ENCODE measurements at places on chromosomes 12 and 14.
A peak's percentile ranks its signal among the peaks of the same experiment; 100 is the strongest.

DNA sequence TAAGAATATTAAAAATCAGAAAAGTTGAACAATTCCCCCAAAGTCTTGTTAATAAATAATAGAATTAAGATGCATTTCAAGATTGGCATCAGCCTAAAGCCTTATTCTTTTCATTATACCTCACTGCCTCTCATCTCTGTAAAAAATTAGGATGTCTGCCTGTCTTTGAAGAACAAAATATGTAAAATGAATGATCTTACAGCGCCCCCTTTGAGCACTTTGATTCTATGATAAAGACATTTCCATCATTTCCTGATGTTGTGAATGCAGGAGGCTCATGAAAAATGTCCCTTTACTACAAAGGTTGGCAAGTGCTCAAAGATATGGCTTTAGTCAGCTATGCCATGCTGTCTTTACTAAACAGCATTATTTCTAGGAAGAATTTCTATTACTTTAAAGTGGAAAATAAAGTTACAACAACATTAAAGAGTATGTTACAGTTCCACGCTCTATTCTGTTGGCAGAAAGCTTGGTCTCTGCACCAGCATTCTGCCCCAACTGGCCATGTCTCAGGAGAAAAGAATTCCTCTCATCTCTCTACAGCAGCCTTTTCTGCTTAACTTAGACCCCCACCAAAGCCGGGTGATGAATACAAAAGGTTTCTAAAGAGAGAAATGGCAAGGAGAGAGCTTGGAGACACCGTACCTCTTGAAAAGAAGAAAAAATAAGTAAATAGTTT is 95.1 kb downstream of the LLPH start:
- DNase-seq: peak; percentile 78

DNA sequence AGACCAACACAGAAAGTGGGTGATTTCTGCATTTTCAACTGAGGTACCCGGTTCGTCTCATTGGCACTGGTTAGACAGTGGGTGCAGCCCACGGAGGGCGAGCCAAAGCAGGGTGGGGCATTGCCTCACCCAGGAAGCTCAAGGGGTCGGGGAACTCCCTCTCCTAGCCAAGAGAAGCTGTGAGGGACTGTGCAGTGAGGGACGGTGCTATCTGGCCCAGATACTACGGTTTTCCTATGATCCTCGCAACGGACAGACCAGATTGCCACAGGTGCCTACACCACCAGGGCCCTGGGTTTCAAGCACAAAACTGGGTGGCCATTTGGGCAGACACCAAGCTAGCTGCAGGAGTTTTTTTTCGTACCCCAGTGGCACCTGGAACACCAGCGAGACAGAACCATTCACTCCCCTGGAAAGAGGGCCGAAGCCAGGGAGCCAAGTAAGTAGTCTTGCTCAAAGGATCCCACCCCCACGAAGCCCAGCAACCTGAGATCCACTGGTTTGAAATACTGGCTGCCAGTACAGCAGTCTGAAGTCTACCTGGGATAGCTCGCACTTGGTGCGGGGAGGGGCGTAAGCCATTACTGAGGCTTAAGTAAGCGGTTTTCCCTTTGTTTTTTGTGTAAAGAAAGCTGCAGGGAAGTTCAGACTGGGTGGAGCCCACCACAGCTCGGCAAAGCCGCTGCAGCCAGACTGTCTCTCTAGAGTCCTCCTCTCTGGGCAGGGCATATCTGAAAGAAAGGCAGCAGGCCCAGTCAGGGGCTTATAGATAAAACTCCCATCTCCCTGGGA is 25.5 kb upstream of the NAA30 start:
- DNase-seq: no peak

DNA sequence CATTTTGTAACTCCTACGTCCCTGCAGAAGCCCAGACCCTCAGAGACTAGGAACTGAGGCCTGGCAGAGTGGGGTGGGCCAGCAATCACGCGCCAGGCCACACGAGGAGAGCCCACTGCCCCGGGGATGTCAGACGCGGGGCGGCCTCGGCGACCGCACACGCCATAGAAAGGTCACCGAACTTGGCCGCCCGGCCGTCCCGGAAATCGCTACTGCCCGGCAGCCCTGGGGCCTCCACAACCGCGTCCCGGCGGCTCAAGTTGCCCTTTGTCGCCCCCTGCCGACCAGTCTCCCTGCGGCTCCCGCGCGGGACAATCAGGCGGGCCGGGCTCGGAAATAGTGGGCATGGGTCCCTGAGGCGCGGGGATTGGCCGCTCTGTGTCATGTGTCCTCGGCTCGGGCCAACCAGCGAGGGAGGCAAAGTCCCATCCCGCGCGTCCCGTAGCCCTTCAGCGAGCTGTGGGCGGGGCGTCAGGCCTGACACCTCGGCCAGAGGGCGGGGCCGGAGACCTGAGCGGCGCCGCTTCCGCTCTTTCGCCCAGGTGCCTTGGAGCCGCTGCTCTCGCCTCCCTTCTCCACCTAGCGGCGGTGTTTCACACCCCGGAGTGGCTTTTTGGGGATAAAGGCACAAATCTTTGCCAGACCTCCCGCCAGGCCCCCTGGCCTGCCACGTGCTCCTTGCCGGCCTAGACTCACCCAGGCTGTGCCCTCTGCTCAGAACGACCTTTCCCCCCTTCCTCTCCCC is 33.4 kb upstream of the DEGS2 start:
- peak; percentile 89 for DNase-seq

DNA sequence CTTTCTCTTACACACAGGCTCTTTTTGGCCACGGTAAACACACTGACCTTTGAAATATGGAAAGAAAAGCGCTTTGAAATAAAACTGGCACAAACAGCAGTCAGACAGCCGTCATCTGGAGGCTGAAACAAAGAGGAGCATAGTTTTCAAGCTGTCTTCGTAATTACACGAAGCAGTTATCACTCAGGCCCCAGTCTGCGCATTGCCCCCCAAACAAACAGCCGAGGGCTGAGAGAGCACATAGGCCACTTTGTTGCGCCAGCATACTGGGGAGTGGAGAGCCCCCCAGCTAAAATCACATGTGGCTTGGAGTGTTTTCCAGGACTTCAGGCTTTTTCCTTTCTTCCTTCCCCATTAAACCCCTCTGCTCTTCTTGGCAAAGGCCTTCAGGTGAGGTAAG is 142.9 kb upstream of the BTG1 start:
- DNase-seq: no peak

GRCh38 chr14:91911474-91912032 is 35.9 kb downstream of the FBLN5 start:
- DNase-seq: peak; percentile 64

DNA sequence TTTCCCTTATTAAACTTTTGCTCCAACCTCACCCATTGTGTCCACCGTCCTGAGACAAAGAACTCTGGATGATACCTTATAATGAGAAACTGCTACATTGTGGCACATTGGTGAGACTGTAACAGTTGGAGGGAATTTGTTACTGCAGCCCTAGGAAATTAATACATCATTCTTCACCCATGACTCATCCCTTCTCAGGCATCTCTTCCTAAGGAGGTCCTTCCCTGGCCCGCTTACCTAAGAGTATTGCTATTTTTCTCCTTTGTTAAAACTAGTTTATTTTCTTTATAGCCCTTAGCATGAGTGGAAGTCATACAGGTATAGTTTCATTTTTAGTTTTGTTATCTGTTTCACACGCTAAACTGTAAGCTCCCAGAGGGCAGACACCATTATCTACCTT is 87.1 kb downstream of the TMEM260 start:
- peak; percentile 12 for DNase-seq

GRCh38 chr14:24828486-24828885 is 194.5 kb upstream of the GZMB start:
- no peak for DNase-seq

GRCh38 chr14:96576937-96577336 is 74.8 kb downstream of the PAPOLA start:
- no peak for DNase-seq

DNA sequence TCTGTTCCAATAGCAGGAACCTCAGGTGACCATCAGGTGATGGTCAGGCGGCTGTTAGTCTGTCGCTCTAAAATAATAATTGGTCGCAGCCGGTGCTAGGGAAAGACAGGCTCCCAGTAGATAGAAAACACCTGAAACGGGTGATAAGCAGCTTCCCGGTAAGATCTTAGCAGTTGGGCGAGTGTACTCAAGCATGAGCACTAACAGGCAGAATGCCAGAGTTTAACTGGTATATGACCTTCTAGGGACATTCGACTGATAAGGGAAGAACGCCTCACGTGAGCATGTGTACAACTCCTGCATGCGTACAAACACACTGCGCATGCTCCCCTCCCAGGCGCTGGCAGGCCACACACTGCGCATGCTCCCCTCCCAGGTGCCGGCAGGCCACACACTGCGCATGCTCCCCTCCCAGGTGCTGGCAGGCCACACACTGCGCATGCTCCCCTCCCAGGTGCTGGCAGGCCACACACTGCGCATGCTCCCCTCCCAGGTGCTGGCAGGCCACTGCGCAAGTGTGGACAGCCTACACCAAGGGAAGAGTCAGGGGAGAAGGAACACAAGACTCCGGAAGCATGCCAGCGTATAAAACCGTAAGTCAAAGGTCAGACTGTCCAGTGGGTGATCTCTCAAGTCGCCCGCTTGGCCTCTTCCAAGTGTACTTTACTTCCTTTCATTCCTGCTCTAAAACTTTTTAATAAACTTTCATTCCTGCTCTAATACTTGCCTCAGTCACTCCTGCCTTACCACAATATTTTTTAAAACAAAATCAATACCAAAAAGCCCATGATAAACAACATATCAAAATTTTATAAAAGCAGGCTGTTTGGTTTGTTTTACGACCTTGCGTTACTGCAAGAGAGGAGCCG is 24.5 kb downstream of the GPRC5D start:
- DNase-seq: no peak

GRCh38 chr12:14310866-14311265 is 54.6 kb upstream of the ATF7IP start:
- DNase-seq: no peak

DNA sequence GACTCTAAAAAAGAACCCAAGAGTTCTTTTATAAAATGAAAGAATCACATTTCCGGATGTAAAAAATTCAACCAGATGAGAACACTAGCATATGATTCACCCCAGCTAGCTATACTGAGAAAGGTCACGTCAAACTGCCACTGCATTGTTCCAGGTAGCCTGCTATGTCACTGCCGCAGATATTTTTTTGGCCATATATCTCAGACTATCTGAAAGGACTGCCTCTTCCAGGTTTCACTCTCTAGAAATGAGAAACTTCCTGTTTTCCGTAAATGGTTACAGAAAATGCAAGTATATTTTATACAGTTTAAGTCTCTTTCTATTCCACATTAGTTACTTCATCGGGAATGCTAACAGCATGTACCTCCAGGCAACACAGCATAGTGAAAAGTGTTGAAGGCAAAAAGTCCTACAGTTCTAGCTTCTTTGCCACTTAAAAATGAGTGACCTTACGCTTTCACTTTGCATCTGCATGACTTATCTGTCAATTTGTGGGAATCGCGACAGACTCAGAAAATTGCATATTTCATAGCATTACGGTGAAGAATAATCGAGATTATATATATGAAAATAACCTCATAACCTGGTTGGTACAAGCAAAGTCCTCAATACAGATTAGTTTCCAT is 105.2 kb downstream of the MED13L start:
- DNase-seq: no peak

GRCh38 chr12:128583453-128583852 is 240.3 kb downstream of the SLC15A4 start:
- DNase-seq: no peak

DNA sequence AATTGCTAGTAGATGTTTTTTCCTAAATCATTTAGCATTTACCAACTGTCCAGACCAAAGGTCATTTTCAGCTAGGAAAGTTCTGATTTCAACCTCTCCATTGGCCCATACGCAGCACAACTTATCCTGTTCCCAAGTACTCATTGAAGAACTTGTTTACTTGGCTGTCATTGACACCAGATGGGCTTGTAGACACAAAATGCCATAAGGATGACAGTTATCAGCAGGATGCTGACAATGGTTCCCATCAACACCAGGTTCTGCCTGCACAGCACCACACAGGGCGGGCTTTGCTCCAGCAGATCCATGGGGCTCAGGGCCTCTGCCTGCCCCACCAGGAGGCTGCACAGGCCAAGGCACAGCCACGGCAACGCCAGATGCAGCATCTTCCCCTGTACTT is 36.5 kb upstream of the TMPRSS12 start:
- peak; percentile 46 for DNase-seq

- DNase-seq: no peak
These were observed 42.3 kb downstream of the FBXO34 start for GRCh38 chr14:55313480-55313879.

DNA sequence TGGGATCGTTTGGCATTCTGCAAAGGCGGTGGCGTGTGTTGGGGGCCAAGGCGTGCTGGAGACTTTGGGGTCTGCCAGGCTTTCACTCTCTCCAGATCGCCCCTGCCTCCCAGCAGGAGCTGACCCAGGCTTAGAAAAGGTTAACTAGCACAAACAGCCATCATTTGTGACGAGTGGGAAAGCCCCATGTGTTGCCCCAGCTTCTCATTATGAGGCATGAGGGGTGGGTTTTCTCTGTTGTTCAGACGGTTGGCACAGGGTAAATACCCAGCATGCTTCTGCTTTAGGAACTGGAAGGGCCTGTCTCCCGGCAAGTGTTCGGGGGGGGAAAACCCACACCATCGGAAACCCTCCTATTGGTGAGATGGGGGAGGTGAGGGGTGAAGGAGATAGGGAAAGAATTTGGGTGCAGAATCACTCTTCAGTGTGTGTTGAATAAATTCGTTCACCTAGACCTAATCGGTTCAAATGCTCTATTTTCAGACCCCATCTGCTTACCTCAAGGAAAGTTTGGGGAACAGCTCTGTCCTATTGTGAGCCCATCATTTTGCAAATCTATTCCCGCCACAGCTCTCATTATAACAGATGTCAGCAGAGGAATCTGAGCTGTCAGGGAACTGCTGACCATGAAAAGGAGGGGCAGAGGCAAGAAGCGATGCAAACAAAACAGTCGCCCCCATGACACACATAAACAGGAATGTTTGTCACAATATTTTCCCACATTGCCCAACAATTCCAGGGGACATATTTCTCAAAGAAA is 34.7 kb upstream of the C12orf42 start:
- no peak for DNase-seq

DNA sequence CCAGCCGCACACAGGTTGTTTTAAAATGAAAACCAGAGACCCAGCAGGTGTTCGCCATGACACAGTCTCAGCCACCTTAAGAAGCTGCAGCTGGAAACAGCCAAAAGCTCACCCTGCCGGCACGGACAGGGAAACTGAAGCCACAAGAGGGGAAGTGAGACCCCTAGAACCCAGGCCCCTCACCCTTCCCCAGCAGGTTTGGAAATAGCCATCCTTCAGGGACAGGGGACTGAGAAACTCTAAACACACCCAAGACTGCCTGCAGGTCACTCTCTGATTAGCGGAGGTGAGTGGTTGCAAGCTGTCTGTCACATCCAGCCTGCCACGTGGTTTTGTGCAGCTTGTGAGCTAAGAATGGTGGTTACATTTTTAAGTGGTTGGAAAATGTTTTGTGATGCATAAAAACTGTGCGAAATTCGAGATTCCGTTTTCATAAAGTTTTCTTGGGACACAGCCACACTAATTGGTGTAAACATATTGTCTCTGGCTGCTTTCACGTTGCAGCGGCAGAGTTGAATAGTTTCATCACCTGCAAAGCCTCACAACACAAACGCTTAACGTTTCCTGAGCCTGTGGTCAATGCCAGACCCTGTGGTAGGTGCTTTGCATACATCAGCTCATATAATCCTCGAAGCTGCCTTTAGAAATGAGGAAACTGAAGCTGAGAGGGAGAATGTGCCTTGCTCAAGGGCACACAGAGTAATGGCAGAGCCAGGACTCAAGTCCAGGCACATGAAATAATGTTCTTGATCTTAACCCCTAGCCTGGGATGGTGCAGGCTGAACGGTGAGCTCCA is 1.7 kb upstream of the SELPLG start:
- DNase-seq: no peak

- DNase-seq: no peak
These were observed 203.0 kb downstream of the RBM19 start for GRCh38 chr12:113762882-113763816.
